ENCODE measurements at places on chromosomes 5 and 9. TPM values are rescaled to one million over a fixed set of nuclear protein-coding genes. Genes with fewer than 3 reads are reported as not detected.

The NDFIP1 gene
- total RNA-seq = 46.6 TPM

The ARL10 gene
- 0.86 TPM for total RNA-seq

The TAF7 gene
- total RNA-seq = 69.5 TPM

The GABRP gene
- total RNA-seq = not detected

The ZNF366 gene
- not detected for total RNA-seq

The ANKDD1B gene
- not detected for total RNA-seq

The MCIDAS gene
- total RNA-seq = 1.9 TPM

The SNCB gene
- 1.2 TPM for total RNA-seq

The WNK2 gene
- total RNA-seq = 5.8 TPM

The ZFP37 gene
- total RNA-seq = 2.5 TPM

The CD72 gene
- 0.16 TPM for total RNA-seq

The KIF24 gene
- total RNA-seq = 3.3 TPM

The HAND1 gene
- total RNA-seq = 0.35 TPM

The FOXD4 gene
- total RNA-seq = 0.23 TPM

The NME5 gene
- not detected for total RNA-seq

The BAAT gene
- total RNA-seq = 0.32 TPM

The IL13 gene
- total RNA-seq = not detected

The PCDHAC1 gene
- total RNA-seq = 1.8 TPM

The NUTM2F gene
- total RNA-seq = not detected

The LCN6 gene
- total RNA-seq = not detected

The RNF224 gene
- 0.18 TPM for total RNA-seq

The PCDHGA7 gene
- 1.2 TPM for total RNA-seq

The RAB24 gene
- total RNA-seq = 25.0 TPM

The LCN2 gene
- total RNA-seq = 3.7 TPM

The SPATA31A7 gene
- not detected for total RNA-seq

The DBH gene
- total RNA-seq = not detected

The HTR1A gene
- total RNA-seq = not detected

The MCC gene
- total RNA-seq = 0.43 TPM

The CSNK1G3 gene
- total RNA-seq = 23.5 TPM

The FBP2 gene
- total RNA-seq = 0.06 TPM

The POLK gene
- total RNA-seq = 10.4 TPM

The PCDHGB2 gene
- total RNA-seq = not detected

The WNT8A gene
- not detected for total RNA-seq

The CTSV gene
- 13.0 TPM for total RNA-seq

The RHOBTB3 gene
- 8.6 TPM for total RNA-seq

The RUSC2 gene
- total RNA-seq = 31.9 TPM

The FAM174A gene
- total RNA-seq = 13.0 TPM

The CCDC192 gene
- not detected for total RNA-seq

The HNRNPA0 gene
- 49.0 TPM for total RNA-seq

The OR1N2 gene
- not detected for total RNA-seq

The CCDC171 gene
- 0.53 TPM for total RNA-seq

The ANKRD18A gene
- total RNA-seq = 8.7 TPM

The ADAM19 gene
- total RNA-seq = 8.9 TPM

The CNTNAP3 gene
- 10.0 TPM for total RNA-seq

The SAXO1 gene
- total RNA-seq = not detected

The TNIP1 gene
- 145 TPM for total RNA-seq

The LCNL1 gene
- 0.13 TPM for total RNA-seq

The DOCK8 gene
- total RNA-seq = 0.31 TPM

The CETN3 gene
- total RNA-seq = 22.4 TPM

The GRIA1 gene
- not detected for total RNA-seq

The WDR38 gene
- 0.13 TPM for total RNA-seq

The SLC1A3 gene
- total RNA-seq = not detected

The ORM2 gene
- not detected for total RNA-seq

All from A549 treated with Hydrocortisone at 1 μM for 4 hours (cell line).